ENCODE measurements at places on chromosomes 12 and 14. TPM values are rescaled to one million over a fixed set of nuclear protein-coding genes. Genes with fewer than 3 reads are reported as not detected.

Gene SLC10A1
- polyA plus RNA-seq: not detected

GRCh38 chr14:47302121-47302520 lies 373.3 kb downstream of the MDGA2 start:
- no peak for DNase-seq

- DNase-seq: peak; percentile 19
Observed at GRCh38 chr12:72747111-72747849, 475.1 kb downstream of the TRHDE start.

GRCh38 chr12:67704071-67704470 lies 55.5 kb downstream of the DYRK2 start:
- DNase-seq: no peak

GRCh38 chr12:64824130-64824499 lies 332 bp upstream of the TBC1D30 start:
- no peak for DNase-seq

DNA sequence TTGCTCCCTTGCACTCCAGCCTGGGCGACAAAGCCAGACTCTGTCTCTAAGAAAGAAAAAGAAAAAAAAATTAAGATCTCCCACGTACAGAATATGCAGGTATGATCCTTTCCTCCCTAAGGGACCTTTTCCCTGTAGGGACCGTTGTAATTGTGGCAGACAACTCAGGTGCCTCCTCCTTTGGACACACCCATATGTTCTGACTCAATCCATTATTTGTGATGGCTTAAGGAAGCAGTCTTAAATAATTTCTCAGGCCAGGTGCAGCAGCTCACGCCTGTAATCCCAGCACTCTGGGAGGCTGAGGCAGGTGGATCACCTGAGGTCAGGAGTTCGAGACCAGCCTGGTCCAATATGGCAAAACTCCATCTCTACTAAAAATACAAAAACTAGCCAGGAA lies 53.1 kb downstream of the TMCC3 start:
- DNase-seq: no peak

DNA sequence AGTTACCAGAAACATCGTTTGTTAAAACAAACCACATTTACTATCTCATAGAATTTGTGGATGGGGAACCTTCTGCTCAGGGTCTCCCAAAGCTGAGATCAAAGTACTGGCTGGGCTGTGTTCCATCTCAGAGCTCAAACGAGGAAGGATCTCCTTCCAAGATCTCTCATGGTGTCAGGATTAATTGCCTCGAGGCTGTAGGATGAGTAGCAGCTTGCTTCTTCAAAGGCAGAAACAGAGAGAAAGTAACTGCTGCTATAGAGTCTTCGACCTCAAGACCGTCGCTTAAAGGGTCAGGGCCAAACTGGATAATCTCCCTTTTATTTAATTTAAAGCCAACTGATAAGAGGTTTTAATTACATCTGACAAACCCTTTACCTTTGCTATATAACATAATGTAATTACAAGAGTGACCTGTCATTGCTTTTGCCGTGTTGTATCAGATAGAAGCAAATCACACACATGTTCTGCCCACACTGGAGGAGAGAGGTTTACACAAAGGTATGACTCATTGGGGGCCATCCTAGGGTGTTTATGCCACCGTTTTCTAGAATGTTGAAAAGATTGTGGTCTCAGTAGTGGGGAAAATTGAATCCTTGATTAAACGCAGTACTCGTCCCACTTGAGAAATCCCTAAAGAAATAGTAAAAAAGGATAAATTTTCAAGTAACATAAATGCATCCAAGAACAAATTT lies 868.8 kb upstream of the TMEM132C start:
- no peak for DNase-seq

DNA sequence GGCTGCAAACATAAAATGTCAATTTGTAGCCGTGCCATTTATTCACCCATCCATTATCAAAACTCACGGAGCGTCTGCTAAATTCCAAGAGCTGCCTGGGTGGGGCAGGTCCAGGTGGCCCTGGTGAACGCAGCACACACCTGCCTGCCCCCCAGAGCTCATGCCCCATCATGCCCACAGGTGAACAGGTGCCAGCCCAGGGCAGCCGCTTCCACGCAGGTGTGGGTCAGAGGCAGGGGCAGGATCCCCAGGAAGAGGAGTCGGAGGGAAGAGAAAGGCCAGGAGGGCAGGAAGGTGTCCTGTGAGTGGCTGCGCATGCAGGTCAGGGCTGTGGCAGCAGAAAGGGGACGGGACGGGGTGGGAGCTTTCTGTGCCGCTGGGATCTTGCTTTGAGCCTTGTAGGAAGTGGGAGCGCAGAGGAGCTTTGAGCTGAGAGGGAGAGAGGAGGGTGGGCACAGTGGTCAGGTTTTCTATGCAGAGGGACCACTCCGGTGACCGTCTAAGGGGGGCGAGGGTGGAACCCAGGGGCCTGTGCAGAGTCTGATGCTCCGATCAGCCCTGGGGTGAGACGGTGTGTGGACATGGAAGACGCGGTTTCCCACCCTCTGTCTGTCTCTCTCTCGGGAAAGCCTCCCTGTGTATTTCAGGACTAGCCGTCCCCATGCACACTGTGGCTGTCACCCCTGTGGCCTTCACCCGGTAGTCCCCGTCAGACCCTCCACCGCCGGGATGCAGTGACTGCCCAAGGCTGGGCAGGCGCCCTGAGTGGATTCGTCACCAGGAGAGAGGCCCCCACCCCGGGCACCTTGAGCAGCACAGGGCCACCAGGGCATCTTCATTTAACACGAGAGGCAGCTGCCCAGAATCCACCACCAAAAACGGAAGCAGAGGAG lies 26.7 kb downstream of the GALNT9 start:
- no peak for DNase-seq

DNA sequence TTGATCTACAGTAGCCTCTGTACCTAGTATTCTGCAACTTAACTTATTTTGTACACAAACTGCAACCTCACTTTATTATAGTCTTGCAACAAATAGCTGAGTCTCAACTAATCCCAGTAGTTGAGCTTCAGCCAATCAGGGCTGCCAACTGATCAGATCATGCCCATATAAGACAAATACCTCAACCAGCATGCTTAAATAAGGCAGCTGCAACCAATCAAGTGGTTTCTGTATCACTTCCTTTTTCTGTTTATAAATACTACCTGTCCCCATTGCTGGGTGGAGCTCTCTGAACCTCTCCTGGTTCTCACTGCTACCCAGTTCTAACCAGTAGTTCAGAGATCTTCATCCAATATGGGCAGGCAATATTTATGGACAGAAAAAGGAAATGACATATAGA lies 248.5 kb upstream of the FBXO33 start:
- no peak for DNase-seq

All from muscle of back (tissue), 13 donors.